CD4-positive, alpha-beta memory T cell (primary cell): ENCODE measurements at places on chromosomes 3 and 15. TPM values are rescaled to one million over a fixed set of nuclear protein-coding genes. Genes with fewer than 3 reads are reported as not detected.

GOLGA6D gene
- not detected for total RNA-seq

LSMEM2 gene
- total RNA-seq: not detected

ACKR2 gene
- 0.28 TPM for total RNA-seq

TRH gene
- not detected for total RNA-seq

C3orf49 gene
- not detected for total RNA-seq

GMPS gene
- 50.5 TPM for total RNA-seq

ARID3B gene
- 32.9 TPM for total RNA-seq

GPR87 gene
- total RNA-seq: not detected

HGD gene
- total RNA-seq: 2.6 TPM

ZMYND10 gene
- 4.2 TPM for total RNA-seq

IMPG2 gene
- total RNA-seq: 0.81 TPM

SAMMSON gene
- total RNA-seq: not detected
